ENCODE measurements at places on chromosomes 7 and 10.

- H3K27ac ChIP-seq, result no peak overlapping the region
- no peak overlapping the region for H3K4me3 ChIP-seq
- H3K27me3 ChIP-seq, result no peaks in the 10 kb centered on the region
Observed at GRCh38 chr10:15821046-15821683, 39.1 kb downstream of the MINDY3 start.

GRCh38 chr10:93379731-93380575 lies 102.2 kb downstream of the MYOF start:
- no peak overlapping the region for H3K27ac ChIP-seq
- H3K4me1 ChIP-seq, result no peaks in the 10 kb centered on the region
- H3K27me3 ChIP-seq, result no peaks in the 10 kb centered on the region
- DNase-seq, result no peak
- no peak overlapping the region for H3K4me3 ChIP-seq

GRCh38 chr7:133696056-133696455 lies 431.1 kb upstream of the LRGUK start:
- no peak for DNase-seq
- no peak overlapping the region for H3K27ac ChIP-seq
- H3K4me3 ChIP-seq, result no peak overlapping the region

GRCh38 chr10:49426490-49427360 lies 30.8 kb upstream of the DRGX start:
- H3K36me3 ChIP-seq, result no peaks in the 10 kb centered on the region
- H3K4me3 ChIP-seq, result no peak overlapping the region
- DNase-seq, result no peak

GRCh38 chr7:23546897-23547572 lies 15.3 kb upstream of the TRA2A start:
- no peaks in the 10 kb centered on the region for H3K4me1 ChIP-seq
- DNase-seq, result peak; percentile 93
- H3K27ac ChIP-seq, result no peak overlapping the region

DNA sequence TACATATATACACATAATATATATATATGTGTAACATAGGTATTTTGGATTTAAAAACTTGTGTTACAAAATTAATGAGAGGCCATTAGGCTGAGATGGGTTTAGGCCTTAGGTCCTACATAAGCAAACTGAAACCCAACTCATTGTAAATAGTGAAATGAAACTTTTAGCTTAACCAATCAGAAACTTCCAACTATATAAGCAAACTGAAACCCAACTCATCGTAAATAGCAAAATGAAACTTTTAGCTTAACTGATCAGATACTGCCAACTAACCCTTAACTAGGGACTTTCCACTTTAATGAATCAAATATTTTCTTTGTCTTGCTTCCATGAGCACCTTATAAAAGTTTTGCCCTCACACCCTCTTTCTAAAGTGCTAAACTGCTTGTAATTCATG lies 17.3 kb upstream of the SAMD9L start:
- no peak for DNase-seq
- H3K27ac ChIP-seq, result no peak overlapping the region
- no peak overlapping the region for H3K4me3 ChIP-seq
- H3K36me3 ChIP-seq, result no peaks in the 10 kb centered on the region

DNA sequence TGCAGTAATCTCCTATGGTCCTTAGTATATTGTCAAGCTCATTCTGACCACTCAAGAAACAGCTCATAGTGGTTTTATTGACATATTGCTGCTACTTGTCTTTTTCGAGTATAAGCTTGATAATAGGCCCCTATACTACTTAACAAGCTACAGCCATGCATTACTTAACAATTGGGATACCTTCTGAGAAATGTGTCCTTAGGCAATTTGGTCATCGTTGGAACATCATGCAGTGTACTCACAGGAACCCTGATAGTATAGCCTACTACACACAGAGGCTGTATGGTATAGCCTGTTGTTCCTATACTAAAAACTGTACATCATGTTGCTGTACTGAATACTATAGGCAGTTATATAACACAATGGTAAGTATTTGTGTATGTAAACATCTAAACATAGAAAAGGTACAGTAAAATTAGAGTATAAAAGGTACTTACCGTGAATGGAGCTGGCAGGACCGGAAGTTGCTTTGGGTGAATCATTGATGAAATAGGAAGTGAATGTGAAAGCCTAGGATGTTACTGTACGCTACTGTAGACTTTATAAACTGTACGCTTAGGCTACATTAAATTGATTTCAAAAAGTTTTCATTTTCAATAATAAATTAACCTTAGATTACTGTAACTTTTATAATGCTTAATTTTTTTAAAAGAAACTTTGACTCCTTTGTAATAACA lies 160.9 kb downstream of the LRRC4 start:
- H3K4me3 ChIP-seq, result no peak overlapping the region
- H3K36me3 ChIP-seq, result peaks cover 22% of the 10 kb centered on the region
- H3K4me1 ChIP-seq, result no peaks in the 10 kb centered on the region
- no peaks in the 10 kb centered on the region for H3K27me3 ChIP-seq

DNA sequence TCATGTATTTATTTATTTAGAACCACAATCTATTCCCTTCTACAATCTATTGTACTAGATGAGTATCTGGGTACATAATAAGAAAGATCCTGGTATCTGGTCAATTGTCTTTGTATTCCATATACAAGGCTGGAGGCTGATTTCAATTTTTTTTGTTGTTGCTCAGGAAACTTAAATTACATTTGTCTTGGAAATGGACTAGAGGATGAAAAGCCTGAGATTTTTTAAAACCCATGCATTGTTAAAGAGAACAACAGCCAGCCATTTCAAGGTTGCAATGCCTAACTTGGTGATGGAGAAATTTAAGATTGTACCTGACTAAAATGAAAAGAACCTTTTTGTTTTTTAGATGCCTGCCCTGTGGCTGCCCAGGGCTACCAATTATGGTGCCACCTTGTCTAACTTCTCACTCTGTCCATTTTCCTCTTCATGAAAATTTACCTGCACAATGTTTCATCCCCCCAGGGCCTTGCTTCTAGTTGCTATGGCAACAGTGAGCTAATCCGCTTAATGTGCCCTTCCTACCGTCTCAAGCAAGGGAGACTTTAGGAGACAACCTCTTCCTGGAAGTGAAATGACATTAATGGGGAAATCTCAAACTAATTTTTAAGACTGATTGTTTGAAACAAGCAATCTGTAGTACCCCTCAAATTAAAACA lies 203.7 kb upstream of the PHYHIPL start:
- H3K36me3 ChIP-seq, result no peaks in the 10 kb centered on the region
- H3K27ac ChIP-seq, result no peak overlapping the region
- H3K4me3 ChIP-seq, result no peak overlapping the region

- peaks cover 8% of the 10 kb centered on the region for H3K4me1 ChIP-seq
- H3K36me3 ChIP-seq, result no peaks in the 10 kb centered on the region
- peak overlapping the region; percentile 78 for H3K27ac ChIP-seq
- peak overlapping the region; percentile 58 for H3K4me3 ChIP-seq
- no peaks in the 10 kb centered on the region for H3K27me3 ChIP-seq
- peak; percentile 91 for DNase-seq
Observed at GRCh38 chr10:30422981-30423654, 10.9 kb upstream of the MAP3K8 start.

DNA sequence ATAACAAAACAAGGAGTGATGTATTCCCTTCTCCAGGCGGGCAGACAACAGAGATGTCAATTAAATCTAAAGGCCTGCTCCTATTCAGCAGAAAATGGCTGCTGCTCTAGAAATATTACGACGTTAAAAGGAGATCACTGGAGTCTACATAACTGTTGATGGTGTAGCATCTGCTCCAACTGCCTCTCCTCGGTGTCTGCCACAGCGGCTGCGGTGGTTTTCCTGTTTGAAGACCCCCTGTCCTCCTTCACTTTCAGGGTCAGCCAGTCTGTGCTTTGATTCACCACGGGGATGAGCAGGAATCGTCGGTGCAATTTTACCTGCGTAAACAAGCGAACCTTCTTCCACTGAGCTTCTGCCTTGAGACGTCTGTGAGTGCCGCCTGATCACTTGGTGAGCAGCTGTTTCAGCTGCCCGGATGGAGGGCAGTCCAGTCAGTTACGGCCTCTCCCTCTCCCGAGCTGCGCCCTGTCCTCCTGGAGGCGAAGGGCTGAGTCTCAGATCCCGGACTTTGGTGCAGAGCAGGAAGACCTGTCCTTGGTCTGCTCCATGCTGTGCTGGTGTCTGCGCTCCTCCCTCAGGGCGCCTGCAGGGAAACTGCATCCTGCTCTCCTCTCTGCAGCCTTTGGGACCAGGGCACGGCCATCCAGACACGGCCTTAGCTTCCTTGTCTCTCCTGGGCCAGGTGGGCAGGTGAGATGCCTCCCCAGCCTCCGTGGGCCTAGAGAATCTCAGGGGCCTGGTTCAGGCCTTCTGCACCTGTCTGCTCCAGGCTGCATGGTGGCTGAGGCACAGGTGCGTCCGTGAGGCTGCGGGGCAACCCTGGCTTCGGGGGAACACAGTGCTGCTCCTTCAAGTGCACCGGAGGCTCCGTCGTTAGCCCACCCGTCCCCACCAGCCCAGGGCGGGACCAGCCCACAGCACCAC lies 326.6 kb downstream of the ADARB2 start:
- no peak overlapping the region for H3K27ac ChIP-seq
- peak; percentile 35 for DNase-seq
- H3K4me1 ChIP-seq, result no peaks in the 10 kb centered on the region
- H3K27me3 ChIP-seq, result no peaks in the 10 kb centered on the region

- no peak for DNase-seq
- no peak overlapping the region for H3K27ac ChIP-seq
- H3K4me3 ChIP-seq, result no peak overlapping the region
- no peaks in the 10 kb centered on the region for H3K27me3 ChIP-seq
- H3K4me1 ChIP-seq, result peaks cover 3% of the 10 kb centered on the region
Observed at GRCh38 chr10:12978891-12979290, 22.6 kb downstream of the CCDC3 start.

GRCh38 chr7:121061677-121062582 lies 73.4 kb downstream of the CPED1 start:
- H3K27me3 ChIP-seq, result peaks cover 5% of the 10 kb centered on the region
- no peak overlapping the region for H3K4me3 ChIP-seq
- H3K36me3 ChIP-seq, result no peaks in the 10 kb centered on the region
- peaks cover 6% of the 10 kb centered on the region for H3K4me1 ChIP-seq
- DNase-seq, result no peak
- no peak overlapping the region for H3K27ac ChIP-seq

GRCh38 chr10:112246-112645 lies 23.0 kb upstream of the ZMYND11 start:
- no peaks in the 10 kb centered on the region for H3K4me1 ChIP-seq
- H3K36me3 ChIP-seq, result no peaks in the 10 kb centered on the region
- no peak for DNase-seq
- no peak overlapping the region for H3K4me3 ChIP-seq

DNA sequence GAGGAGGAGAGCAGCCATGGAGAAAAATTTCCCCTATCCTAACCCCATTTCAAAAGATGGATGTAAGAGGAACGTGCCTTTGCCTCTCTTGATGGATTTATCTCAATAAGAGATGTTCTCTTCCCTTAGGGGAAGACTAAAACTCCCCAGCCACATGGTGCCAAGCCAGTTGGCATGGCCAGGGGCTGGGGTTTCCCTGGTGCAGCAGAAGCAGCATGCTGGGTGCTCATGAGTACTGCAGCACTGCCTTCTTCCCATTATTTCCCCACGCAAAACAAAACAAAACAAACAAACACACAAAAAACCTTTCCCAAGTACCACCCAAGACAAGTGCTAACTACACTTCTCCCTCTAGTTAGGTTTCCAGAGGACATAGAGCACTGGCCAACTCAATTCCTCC lies 97.2 kb downstream of the DOCK4 start:
- no peaks in the 10 kb centered on the region for H3K36me3 ChIP-seq
- H3K27me3 ChIP-seq, result no peaks in the 10 kb centered on the region
- no peaks in the 10 kb centered on the region for H3K4me1 ChIP-seq
- no peak overlapping the region for H3K27ac ChIP-seq

DNA sequence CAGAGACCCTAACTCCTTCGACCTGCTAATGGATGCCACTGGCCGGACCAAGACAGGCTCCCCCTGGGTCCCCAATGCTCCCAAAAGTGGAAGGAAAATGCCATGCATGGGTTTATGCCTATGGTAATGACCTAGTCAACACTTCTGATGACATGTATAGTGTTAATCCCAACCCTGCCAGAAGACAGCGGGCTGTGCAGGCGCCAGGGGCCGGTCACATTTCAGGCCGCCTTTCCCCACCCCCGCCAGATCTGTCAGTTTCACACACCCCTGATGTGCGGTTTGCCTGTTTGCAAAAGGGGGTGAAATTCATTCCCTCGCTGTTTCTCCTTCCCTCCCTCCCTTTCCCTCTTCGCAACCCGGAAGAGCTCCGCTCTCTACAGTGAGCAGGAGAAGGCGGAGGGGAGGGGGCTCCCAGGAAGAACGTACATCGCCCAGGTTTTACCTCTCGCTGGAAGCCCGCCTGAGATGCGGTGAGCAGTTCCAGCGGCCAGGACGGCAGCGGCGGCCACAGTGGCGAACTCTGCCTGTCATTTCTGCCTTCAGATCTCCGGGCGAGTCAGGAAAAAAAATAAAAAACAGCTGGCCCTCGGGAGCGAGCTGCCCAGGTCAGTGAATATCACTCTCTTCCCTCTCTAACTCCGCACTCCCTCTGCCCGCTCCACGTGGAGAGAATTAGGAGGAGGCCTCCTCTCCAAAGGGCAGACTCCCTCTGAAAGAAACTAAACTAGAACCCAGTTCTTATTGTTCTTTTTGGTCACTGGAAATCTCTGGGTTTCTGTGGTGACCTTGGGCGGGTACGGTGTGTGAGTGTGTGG lies 9.4 kb upstream of the GATA3 start:
- no peaks in the 10 kb centered on the region for H3K36me3 ChIP-seq
- peak overlapping the region; percentile 79 for H3K4me3 ChIP-seq
- H3K27me3 ChIP-seq, result peaks cover 95% of the 10 kb centered on the region
- H3K4me1 ChIP-seq, result peaks cover 20% of the 10 kb centered on the region
- H3K27ac ChIP-seq, result no peak overlapping the region

DNA sequence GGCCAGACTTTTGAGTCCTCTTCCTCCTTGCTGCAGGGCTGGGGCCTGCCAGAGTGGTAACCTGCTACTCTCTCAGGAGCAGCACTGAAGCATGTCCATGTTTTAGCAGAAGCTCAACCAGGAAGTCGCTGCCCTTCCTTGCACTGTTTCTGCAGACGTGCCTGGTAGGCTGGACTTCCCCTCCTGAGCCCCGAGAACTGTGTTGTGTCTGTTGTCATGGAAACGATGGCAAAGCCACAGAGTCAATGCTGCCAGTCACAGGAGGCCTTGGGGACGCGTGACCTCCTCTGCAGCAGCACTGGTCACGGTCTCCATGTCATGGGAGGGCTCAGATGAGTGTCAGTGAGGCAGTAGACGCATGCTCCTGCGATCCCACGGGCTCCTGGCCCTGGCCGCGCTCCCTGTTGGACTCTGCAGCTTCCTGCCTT lies 145.5 kb downstream of the FANK1 start:
- H3K27ac ChIP-seq, result peak overlapping the region; percentile 75
- no peaks in the 10 kb centered on the region for H3K27me3 ChIP-seq
- H3K4me3 ChIP-seq, result no peak overlapping the region
- H3K36me3 ChIP-seq, result no peaks in the 10 kb centered on the region
- H3K4me1 ChIP-seq, result no peaks in the 10 kb centered on the region
